ENCODE measurements at places on chromosomes 1 and 21.
A peak's percentile ranks its signal among the peaks of the same experiment; 100 is the strongest.

- DNase-seq, result no peak
Measured at GRCh38 chr1:230772457-230773395, 25.5 kb downstream of the CAPN9 start.

- DNase-seq, result no peak
Measured at GRCh38 chr1:224881762-224882211, 47.7 kb upstream of the DNAH14 start.

GRCh38 chr1:94641990-94642389, 100.4 kb upstream of the F3 start:
- no peak for DNase-seq

- no peak for DNase-seq
Measured at GRCh38 chr1:196667131-196667530, 15.3 kb downstream of the CFH start.

DNA sequence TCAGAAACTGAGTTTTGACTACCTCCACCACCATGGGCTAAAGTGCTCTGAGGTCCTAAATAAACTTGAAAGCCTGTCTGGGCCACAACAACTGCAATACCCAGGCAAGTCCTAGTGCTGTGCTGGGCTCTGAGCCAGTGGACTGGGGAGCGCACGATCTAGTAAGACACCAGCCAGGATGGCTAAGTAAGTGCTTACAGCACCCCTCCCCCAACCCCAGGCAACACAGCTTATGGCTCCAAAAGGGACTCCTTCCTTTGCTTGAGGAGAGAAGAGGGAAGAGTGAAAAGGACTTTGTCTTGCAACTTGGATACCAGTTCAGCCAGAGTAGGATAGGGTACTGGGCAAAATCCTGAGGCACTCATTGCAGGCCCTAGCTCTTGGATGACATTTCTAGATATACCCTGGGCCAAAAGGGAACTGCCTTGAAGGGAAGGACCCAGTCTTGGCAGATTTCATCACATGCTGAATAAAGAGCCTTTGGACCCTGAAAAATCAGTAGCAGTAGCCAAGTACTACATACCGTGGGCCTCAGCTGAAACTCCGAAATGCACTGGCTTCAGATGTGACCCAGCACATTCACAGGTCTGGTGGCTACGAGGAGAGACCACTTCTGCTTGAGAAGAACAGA, 1.6 kb downstream of the C1orf105 start:
- no peak for DNase-seq

- DNase-seq, result peak; percentile 74
Measured at GRCh38 chr1:13699936-13700520, at the start of gene PRDM2. Gene PRDM2, plus strand, starts transcription at chr1:13700188. Its CDS starts 15,418 bp downstream, at chr1:13715606.

Measured in CD4-positive, alpha-beta T cell treated with Interleukin-17A for 4 hours (primary cell).